ENCODE measurements at places on chromosomes 7 and 10.
A peak's percentile ranks its signal among the peaks of the same experiment; 100 is the strongest.

- no peak for DNase-seq
Observed at GRCh38 chr10:114024876-114025610, 18.6 kb upstream of the ADRB1 start.

- DNase-seq = no peak
Observed at GRCh38 chr7:121572615-121573014, 176.5 kb upstream of the FAM3C start.

DNA sequence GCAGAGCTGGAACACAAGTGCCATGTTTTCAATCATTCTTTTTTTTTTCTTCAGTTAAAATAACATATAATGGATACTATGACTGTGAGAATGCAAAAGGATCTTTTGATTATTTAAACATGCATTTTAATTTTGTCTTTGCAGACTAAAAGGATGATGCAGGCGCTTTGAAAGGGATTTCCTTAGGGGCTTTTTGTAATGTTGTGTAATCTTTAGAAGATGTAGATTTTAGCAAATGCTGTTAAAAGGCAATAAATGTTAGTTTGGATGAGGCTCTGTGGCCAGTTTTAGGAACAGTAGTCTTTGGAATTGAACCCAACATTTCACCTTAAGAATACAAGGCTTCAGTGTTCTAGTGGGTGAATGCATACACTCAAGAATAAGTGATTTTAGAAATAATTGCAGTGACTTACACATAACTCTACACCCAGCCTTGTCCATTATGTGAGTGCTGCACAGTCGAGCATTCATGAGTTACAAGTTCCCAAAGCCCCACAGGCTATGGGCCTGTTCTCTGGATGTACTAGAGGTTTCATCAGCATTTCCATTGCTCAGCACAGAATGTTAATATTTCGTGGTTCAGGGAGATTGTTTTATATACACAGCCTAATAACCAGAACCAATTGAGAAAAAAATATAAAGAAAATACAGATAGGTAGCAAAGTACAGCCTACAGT is 11.6 kb downstream of the PAPSS2 start:
- DNase-seq = no peak

DNA sequence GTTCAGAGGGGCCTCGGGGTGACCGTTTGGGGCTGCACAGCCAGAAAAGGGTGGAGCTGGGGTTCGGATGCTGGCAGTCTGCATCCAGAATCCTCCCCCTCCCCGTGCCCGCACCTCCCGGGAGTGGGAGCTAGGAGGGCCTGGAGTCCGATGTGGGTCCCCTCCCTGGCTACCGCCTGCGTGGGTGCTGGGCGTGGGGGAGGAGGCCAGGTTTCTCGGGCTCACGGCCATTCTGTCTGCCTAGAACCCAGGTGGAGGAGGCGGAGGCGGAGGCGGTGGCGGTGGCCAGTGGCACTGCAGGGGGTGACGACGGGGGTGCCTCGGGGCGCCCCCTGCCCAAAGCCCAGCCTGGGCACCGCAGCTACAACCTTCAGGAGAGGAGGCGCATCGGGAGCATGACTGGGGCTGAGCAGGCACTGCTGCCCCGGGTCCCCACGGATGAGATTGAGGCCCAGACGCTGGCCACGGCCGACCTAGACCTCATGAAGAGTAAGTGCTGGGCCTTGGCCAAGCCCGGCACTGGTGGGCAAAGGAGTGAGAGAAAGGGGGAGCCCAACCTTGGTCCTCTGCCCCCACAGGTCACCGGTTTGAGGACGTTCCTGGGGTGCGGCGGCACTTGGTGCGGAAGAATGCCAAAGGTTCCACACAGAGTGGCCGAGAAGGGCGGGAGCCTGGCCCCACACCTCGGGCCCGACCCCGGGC is 7.0 kb downstream of the SLC4A2 start:
- no peak for DNase-seq

DNA sequence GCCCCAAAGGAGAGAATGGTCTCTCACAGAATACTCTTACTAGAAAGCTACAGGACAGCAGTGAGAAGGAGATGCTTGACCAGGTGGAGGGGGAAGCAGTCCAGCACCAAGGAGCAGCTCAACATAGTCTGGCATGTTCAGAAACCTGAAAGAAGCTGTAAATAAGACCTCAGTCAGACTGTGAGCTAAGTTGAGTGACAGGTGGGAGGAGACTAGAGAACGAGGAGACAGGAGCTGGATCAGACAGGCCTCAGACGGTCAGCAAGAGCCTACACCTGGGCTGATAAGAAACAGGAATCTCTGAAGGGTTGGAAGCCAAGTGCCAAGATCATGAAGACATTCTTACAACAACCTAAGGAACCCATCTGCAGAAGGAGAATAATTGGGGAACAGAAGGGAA is 54.5 kb downstream of the ELMO1 start:
- no peak for DNase-seq

- DNase-seq = no peak
Observed at GRCh38 chr10:114881901-114882300, 56.1 kb upstream of the TRUB1 start.

- DNase-seq = peak; percentile 61
Observed at GRCh38 chr10:114691442-114691941, 33.4 kb upstream of the ABLIM1 start.

DNA sequence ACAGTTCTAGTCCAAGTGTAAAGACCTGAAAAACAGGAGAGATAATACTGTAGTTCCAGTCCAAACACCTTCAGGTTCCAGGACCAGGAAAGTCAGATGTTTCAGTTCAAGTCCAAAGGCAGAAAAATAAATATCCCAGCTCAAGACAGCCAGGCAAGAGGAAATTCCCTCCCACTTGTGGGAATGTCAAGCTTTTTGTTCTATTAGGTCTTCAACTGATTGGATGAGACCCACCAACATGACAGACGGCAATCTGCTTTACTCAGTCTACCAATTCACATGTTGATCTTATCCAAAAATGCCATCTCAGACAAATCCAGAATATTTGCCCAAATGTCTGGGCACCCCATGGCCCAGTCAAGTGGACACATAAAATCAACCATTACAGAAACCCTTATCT is 33.1 kb downstream of the SEMA3D start:
- DNase-seq = no peak

- no peak for DNase-seq
Observed at GRCh38 chr7:27165089-27165995, at the start of gene HOXA9. Gene HOXA9 (minus strand): TSS chr7:27165537. CDS start chr7:27165457, 80 bp downstream.

- no peak for DNase-seq
Observed at GRCh38 chr10:13449296-13449695, 79.5 kb downstream of the BEND7 start.

- no peak for DNase-seq
Observed at GRCh38 chr7:143048827-143049226, 3.3 kb upstream of the OR6V1 start.

- no peak for DNase-seq
Observed at GRCh38 chr10:4353964-4354363, 472.0 kb upstream of the AKR1E2 start.

- DNase-seq = no peak
Observed at GRCh38 chr10:17904564-17904963, 47.2 kb upstream of the SLC39A12 start.

DNA sequence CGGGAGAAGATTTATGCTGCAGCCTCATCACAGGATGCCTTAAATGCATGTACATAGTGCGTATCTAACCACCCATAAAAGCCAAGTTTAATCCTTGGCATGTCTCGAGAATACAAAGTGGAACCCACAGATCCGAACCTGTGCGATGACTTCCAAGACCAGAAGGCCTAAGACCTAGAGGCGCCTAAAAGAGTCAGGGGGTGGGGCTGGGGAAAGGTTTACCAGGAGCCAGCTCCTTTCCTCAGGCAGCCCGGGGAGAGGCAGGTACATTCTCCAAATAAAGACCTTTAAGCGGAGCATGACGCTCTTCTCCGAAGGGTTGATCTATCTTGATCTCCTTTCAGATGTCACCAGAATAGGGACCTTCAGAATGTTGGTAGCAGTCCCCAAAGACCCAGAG is 9.7 kb downstream of the SP8 start:
- no peak for DNase-seq

GRCh38 chr7:110973196-110973990 is 117.5 kb upstream of the LRRN3 start:
- no peak for DNase-seq

DNA sequence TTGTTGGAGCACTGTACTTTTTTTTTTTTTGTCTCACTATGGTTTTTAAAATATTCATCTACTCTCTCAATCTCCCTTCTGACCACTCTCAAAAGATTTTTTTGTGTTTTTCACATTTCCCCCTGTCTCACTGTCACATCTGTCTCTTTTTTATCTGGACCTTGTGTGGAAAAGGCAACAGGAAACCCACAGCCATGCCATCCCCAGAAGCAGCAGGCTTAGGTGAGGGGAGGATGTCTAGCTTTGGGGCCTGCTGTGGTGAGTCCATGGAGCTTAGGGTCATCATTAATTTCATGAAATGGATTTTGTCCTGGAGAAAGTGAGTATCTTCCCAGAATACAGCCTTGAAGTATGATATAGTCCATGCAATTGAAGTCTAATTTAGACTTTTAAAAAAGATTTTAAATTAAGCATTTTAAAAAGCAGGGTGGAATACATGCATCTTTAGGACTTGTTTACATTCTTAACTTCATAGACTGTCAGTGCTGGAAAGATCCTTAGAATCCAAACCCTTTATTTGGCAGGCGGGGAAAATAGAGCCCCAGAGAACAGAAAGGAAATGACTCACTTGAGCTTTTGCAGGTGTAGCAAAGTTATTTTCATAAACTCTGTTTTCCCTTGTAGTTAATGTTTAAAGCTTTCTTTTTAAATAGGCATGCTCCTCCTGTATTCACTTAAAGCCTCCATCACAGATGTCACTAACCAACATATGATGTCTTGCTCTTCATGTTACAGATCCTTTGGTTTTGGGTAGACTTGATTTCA is 25.1 kb downstream of the MINDY4 start:
- DNase-seq = no peak

All from PC-9 (cell line).